Endothelial cell (in vitro differentiated cells): ENCODE measurements at places on chromosomes 6 and 20.

DNA sequence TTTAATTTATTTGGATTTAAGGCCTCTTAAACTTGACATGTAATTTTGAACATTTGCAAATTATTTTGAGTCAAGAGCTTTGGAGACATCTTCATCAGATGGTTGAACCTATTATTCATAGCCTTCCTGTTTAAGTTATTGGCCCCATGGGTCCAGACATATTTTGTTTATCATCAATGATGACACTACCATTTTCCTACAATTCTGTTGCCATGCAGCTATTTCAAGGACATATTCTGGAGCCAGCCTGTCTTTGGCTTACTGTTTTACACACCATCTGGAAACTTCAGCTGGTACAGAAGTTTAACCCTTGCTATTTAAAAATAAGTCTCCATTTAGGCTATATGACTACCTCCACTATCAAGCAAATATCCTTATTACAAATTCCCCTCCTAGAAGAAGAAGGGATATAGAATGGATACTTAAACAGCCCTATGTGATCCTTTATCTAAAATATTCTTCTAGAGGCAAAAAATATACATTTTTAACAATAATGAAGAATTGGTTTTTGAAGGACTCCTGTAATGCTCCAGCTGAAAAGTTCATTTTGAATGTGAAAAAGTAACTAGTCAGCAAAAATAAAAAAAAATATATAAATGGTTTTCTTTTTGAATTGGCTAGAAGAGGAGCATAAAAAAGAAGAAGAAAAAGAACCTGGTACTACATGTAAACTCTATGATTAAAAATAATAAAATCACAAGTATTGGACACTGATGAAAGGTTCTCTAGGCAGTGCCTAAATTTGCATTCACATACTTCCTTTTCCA, 544.0 kb upstream of the HS3ST5 start:
- no peak for DNase-seq

DNA sequence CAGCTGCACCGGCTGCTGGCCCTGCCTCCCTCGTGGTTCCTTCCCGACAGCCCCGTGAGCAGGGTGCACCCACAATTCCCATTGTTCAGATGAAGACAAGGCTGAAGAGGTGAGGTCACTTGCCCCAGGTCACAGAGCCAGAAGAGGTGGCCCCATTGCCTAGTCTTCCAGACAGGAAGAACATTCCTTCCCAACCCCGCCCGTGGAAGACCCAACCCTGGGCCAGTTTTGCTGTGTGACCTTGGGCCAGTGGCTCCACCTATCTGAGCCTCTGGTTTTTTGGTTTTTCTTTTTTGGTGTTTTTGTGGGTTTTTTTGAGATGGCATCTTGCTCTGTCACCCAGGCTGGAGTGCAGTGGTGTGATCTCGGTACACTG, 61.7 kb downstream of the RIPOR3 start:
- no peak for DNase-seq

DNA sequence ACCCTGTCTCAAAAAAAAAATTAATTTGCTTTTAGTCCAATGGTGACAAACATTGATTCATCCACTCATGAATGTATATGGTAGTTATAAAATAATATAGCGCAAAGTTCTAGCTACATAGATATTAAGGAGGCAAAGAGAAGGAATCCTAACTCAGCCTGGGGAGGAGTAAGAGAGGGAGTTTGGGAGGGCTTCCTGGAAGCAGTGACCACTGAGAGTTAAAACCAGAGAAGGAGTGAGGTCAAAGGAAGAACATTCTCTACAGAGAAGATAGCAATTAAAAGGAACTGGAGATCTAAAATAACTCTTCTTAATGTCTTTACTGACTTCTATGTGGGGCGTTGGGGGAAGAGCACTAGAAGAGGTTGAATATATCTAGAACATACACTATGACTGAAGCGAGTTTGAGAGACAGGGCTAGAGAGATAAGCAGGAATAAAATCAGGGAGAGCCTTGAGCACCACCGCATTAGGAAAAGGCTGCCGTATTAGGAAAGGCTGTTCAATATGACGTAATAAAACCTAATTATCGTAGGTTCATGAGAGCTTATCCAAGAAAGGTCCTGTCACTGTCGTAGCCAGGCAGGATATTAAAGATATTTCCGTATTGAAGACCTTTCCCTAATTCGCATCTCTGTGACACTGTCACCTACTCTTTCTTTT, 81.8 kb upstream of the CNKSR3 start:
- DNase-seq: no peak

DNA sequence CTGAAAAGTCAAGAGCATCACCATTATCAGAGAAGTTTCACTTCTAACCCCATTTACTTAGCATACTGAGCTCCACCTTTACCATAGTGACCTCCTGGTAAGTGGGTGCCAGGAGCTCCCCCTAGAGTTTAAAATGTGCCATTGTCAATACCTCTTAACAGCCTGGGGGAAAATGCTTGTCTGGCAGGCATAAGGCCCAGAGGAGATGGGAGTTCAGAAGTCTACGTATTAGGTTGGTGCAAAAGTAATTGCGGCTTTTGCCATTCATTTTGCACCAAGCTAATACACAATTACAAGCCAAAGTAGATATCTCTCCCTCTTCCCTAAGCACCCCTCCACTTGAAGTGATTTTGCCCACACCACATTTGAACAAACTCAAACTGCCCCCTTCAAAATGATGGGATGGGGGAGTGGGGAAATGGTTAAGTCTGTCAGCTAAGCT, 919.0 kb downstream of the KIF16B start:
- peak; percentile 53 for DNase-seq

DNA sequence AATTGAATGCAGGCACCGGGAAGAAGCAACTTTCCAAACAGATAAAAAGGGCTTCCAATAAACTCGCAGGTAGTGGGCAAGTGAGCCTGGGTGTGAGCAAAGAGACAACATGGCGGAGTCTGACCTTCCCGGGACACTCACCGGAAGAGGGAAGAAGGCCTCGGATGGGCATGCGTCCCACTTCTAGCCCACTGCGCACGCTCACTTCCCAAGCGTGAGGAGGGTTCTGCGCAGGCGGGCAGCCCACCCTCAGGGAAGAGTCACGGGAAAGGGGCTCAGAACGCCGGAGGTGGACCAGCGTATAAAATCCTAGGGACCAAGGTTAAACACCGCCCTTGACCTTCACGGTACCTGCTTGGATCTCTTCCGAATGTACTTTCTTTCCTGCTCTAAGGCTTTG, 95.5 kb upstream of the AFDN start:
- no peak for DNase-seq

DNA sequence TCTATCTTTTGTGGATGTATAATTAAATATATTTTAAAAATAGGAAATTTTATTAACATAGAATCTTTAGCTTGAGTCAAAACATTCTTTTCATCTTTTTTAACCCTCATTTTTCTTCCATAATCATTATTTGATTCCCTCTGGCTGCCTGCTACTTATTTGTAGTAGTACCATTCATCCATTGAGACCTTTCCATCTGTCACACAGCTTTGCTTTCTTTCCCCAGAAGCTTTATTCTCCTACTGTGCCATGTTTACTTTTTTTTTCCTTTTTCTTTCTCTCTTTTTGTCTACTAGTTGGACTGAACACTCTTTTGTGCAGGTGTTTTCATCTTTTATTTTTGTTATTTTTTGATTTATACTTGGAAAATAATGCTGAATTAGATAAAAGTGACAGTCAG, 522.6 kb upstream of the MMS22L start:
- no peak for DNase-seq
